ENCODE measurements at places on chromosomes 2 and 18.

GRCh38 chr2:33272001-33272400 lies 204.4 kb upstream of the RASGRP3 start:
- no peak for DNase-seq

GRCh38 chr18:74050807-74051206 lies 96.8 kb downstream of the FBXO15 start:
- peak; percentile 19 for DNase-seq

DNA sequence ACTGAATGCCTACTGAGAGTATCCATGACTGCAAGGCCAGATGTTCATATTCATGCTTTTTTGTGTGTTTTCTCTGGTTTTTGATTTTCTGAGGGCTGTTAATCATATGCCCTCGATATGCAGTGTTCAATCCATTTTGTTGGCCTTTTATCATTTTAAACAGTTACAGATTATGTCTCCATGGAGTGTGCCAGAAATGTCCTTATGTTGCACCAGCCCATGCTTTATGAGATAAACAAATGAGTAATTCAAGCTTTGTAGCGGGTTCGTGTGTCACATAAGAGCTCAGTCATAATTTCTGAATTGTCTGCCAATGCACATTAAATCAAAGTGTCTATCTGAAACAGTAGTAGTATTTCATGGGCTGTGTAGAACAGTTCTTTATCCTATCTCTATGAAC lies 583.0 kb downstream of the THSD7B start:
- DNase-seq: no peak

DNA sequence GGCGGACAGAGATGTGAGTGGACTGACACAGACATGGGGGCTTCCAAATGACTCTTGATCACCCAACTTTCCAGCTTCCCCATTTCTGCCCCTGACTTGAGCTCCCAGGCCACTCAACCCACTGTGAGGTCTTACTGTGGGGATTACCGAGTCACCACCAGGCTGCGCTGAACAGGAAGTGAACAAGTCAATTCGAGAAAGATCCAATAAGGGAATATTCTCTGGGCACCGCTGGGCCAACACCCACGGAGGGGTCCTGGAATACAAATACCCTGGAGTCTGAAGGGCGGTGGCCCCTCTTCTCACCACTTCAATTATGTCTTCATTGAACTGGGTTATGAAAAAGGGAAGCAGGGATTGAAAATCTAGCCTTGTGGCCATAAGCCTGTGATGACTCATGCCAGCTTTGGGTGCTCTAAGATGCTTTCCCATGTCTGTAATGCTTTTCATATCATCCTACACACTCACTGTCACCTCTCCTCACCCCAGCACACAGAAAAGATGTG lies 37.7 kb downstream of the BCL11A start:
- no peak for DNase-seq

DNA sequence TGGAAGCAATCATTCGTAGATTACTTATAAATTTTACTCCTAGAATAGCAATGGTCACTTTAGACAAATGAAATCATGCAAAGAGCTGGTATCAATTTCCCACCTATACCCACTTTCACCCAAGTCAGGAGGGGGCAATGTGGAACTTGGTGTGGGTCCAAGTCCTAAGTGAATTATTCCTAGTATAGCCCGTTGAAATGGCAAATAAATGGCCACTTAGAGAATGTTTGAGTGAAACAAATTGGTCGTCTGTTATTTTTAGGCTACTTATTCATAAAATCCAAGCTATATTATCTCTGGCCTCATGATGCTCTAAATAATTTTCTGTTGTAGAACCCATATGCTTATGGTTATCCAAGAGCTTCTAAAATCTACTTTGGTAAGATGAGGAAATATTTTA lies 98.1 kb downstream of the MYO3B start:
- DNase-seq: no peak

GRCh38 chr2:51212374-51212773 lies 180.4 kb upstream of the NRXN1 start:
- DNase-seq: no peak

DNA sequence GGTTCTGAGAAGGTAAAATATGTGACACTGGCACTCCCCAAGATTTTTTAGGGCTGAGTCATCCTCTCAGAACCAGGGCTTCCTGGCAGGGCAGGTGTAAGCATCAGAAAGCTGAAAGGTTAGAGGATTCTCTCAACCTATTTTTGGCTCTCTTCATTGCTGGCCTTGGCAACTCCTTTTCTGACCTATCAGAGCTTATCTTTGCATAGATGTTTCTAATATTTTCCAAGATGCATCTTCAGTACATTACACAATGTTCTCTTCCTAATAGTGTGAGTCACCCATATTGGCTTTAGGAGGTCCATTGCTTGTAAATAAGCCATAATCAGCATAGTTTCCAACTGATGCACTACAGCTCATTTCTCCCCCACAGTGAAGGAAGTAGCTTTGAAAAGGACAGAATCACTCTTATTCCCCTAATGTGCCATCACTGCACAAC lies 2008.4 kb upstream of the PIK3C3 start:
- no peak for DNase-seq

GRCh38 chr2:12803607-12804006 lies 86.9 kb downstream of the TRIB2 start:
- DNase-seq: no peak

GRCh38 chr2:1548910-1549673 lies 135.8 kb downstream of the TPO start:
- no peak for DNase-seq

GRCh38 chr2:64354857-64355680 lies 98.9 kb upstream of the LGALSL start:
- DNase-seq: no peak

DNA sequence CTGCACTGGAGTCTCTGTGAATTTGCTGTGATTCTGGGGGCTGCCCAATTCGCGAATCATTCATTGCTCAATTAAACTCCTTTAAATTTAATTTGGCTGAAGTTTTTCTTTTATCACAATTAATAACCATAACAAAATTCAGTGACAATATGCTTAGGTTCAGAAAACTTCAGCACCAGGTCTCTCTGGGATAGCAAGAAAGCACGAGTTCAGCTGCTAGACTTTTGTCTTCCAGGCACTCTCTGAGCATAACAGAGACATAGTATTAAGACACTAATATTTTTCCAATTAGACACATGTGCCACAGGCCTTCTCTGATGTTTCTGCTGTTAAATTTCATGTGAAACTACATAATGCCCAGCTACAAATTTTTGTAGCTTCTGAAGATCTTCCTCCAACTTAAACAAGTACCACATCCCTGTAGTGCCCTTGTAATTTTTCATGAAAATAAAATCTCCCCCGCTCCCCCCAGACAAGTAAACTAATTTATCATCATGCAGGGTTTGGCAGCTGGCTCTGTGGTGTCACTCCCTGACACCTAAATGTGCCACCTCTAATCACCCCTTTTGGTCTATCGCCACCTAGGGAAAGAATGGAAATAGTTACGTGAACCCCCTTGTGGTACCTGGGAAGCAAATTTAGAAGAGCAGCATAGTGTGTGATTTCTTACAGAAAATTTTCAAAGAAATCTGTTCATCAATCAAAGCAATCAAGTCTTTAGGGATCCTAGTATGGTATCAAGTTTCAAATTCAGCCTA lies 94.1 kb downstream of the CSRNP3 start:
- DNase-seq: no peak

GRCh38 chr18:62999392-62999791 lies 284.1 kb downstream of the PHLPP1 start:
- no peak for DNase-seq

- DNase-seq: no peak
These were observed 363.5 kb downstream of the GRB14 start for GRCh38 chr2:164257742-164258141.

DNA sequence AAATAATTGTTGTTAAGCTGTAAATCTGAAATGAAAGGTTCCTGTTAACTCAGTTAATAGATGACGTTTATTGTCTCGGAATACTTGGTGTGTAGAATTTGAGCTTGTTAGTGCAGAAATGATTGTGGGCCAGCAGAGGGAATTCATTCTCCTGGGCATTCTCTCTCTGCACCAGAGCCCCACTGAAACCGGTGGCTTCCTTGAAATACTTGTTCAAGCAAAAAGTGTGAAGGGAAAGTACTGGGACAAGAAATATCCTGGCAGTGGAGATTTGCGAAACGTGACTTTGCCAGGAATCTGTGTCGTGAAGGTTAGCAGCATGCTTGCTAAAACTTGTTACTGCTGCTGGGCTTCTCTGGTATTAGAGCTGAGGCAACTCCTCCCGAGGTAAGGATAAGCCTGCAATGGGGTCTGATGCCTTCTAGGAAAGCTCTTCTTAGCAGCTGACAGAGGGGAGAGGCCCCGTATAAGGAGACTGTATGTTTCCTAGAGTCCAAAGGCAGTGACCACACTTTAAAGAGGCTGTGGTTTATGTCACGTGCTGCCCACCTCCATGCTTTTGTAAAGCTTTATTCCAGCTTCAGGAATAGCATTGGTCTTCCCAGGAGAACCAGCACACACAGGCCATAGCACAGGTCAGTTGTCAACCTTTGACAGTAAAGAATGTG lies 2.0 kb downstream of the ITGA6 start:
- DNase-seq: no peak

DNA sequence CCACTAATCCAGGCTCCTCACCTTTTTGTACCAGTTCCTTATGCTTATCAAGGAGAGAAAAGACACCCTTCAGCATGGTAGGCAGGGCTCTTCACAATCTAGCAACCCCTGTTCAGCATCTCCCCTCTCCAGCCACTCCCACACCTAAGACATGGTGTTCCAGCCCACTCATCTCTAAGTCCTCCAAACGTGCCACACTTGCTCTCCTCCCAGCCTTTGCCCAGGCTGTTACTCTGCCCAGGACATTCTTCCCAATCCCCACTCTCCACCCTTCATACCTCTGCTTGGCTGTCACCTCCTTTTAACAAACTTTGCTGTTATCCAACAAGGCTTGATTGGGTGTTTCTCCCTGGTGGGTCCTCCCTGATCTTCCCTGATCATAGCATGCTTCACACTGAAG lies 270.6 kb upstream of the CHAC2 start:
- no peak for DNase-seq

- DNase-seq: no peak
These were observed 48.3 kb upstream of the ACAA2 start for GRCh38 chr18:49861659-49862058.

GRCh38 chr2:226983895-226984749 lies 148.3 kb downstream of the RHBDD1 start:
- peak; percentile 9 for DNase-seq

DNA sequence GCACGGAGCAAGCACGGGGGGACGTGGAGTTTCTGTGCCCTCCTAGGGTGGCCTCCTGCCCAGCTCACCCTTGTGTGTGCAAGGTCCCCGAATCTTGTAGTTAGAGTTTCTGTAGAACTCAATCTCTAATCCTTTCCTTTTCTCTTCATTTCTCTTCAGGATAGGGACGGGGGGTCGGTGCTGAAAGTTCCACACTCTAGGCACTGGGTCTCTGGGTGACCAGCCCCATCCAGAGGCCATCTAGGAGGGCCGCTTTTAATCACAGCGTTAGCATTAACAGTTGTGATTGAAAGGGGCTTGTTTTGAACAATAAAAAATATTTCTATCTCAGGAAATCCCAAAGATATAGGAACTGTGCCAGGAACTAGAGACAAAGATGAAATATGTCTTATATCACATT lies 10.5 kb downstream of the SOCS6 start:
- DNase-seq: no peak

GRCh38 chr2:101486258-101486701 lies 11.4 kb upstream of the RFX8 start:
- no peak for DNase-seq

DNA sequence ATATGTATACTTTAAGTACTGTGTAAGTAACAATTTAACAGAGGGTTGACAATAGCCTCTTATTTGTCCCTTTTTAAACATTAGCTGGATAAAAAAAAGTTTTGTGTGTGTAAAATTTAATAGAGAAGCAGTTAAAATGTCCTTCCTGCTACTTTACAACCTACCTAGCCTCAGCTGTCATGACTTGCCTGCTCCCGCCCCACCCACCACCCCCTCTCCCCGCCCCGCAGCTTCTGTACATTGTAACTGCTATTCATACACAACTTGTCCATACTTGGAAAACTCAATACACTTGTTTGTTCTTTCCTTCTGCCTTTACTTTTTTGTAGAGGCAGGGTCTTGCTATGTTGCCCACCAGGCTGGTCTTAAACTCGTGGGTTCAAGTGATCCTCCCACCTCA lies 19.5 kb downstream of the RELCH start:
- no peak for DNase-seq

DNA sequence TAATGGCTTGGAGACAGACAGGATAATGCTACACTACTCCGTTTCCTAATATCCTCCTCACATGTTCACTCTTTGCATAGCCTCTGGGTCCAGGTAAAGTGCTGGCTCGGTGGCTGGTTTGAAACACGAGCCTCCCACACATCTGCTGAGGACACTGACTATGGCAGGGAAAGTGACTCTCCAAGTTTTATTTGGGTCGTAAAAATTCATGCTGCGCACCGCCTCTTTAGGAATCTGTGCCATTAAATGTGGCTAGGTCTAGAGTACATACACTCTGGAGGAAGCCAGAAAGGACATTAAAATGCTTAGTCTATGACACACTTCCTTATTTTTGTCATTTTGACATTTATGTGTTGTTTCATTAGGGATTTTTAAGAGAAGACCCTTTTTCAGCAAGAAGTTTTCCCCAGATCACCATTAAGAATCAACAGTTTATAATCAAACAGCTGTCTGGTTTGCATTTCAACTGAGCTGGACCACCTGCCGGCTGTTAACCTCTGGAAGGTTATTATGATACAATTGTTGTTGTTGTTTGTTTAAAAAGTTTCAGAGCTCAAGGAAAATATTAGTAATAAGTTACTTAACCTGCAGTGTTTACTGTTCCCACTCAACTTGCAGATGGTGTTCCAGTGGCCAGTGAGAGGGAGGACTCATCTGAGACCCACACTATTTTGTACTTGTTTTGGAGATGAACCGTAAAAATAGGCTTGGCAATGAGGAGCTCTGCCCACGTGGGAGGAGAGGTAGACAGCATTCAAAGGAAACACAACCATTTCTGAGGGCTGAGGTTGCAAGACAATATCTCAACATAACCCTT lies 443.3 kb upstream of the MEIS1 start:
- DNase-seq: no peak

GRCh38 chr18:7766346-7766745 lies 199.2 kb downstream of the PTPRM start:
- DNase-seq: no peak

DNA sequence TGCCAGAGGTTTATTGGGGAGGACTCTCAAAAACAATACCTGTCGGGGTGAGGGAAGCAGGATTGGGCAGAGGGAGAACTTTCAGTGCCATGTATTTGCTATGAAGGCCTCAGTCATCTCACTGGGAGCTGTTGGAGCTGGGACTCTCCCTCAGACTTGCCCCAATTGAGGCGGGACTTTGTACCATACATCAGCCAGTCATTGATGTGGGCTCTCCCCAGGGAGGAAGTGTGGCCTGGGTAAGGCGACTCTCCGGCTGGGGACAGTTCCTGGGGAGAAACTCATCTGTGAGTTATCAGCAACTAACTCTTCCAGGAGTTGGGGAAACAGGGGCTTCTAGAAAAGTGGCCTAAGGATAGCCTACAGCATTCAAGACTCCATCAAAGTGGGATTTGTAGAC lies 66.5 kb downstream of the FTCDNL1 start:
- DNase-seq: no peak

DNA sequence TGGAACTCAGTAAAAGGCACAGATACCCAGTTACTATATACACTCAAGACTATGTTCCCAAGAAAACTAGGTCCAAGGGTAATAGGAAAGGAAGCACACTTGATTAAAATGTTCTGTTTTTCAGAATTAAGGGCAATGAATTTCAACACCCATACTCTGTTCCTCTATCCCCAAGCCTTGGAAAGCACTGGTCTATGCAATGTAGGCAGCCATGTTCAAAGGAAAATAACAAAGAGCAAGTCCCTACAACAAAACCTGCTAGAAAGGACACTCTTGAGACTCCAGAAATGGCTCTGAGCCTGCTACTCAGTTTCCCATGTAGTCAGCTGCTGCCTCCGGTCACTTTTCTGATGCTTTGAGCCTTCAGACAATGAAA lies 6.8 kb downstream of the CYB5A start:
- DNase-seq: no peak

Measured in hippocampal formation (tissue), 2 donors.